ENCODE measurements at places on chromosomes 4 and X. TPM values are rescaled to one million over a fixed set of nuclear protein-coding genes. Genes with fewer than 3 reads are reported as not detected.

DNA sequence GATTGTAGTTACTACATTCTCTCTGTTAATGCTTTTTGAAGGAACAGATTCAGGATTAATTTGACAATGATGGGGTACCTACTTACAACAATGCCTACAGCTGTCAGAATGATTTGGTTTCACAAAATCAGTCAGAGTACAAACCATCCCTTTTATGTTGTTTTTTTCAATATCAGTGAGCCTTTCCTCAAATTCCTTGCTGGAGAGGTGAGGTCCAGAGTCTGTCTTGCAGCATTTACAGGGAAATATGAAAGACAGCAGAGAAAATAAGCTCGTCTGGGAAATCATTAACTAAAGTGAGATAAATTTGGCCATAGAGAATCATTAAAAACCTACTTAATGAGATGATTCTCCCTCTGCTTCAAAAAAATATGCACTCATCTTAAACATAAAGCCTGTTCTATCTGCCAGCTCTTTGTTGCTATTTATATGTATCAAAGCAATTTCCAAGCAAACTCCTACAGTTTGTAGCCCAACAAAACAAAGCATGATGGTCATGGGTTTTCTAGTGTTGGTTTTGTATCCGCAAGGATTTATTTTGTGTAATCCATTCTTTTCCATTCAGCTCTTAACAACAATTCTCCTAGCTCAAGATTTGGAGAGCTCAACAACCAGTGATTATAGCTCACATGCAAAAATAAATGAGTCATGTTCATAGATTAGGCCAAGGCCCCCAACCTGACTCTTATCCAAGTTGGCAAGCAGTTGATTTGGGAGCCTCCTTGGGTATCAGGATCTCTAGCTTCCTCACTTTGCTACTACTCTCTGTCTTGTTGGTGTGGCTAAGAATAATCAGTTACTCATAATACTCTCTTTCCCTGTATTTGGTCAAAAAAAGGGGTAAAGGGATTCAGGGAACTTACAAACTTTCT is 222.6 kb downstream of the ENOX2 start:
- no peaks in the 10 kb centered on the region for H3K36me3 ChIP-seq
- H3K4me3 ChIP-seq, result no peak overlapping the region
- no peak for DNase-seq
- H3K27me3 ChIP-seq, result no peaks in the 10 kb centered on the region
- no peaks in the 10 kb centered on the region for H3K4me1 ChIP-seq

GRCh38 chrX:66042307-66043077 is 2.6 kb upstream of the VSIG4 start:
- H3K36me3 ChIP-seq, result no peaks in the 10 kb centered on the region
- no peak overlapping the region for H3K4me3 ChIP-seq
- H3K27me3 ChIP-seq, result no peaks in the 10 kb centered on the region

DNA sequence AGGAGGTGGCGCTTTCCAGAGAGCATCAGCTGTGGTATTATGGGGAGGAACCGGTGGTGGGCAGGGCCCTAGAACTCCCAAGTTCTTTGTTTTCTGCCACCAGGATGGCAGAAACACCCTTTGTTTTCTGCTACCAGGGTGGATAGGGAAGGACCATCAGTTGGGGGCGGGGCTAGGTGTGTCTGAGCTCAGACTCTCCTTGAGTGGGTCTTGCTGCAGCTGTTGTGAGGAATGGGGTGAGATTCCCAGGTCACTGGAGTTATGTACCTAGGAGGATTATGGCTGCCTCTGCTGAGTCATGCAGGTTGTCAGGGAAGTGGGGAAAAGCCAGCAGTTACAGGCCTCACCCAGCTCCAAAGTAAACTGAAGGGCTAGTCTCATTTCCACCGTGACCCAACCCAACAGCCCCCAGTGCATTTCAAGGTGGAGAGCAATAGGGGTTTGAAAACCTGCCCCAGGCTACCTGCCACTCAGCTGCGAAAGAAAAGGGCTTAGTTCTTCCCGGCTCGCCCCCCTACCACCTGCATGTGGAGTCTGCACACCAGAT is 167.8 kb upstream of the FAM241A start:
- no peak overlapping the region for H3K4me3 ChIP-seq
- no peaks in the 10 kb centered on the region for H3K4me1 ChIP-seq
- no peaks in the 10 kb centered on the region for H3K27me3 ChIP-seq

The MTNR1A gene
- total RNA-seq, result not detected

DNA sequence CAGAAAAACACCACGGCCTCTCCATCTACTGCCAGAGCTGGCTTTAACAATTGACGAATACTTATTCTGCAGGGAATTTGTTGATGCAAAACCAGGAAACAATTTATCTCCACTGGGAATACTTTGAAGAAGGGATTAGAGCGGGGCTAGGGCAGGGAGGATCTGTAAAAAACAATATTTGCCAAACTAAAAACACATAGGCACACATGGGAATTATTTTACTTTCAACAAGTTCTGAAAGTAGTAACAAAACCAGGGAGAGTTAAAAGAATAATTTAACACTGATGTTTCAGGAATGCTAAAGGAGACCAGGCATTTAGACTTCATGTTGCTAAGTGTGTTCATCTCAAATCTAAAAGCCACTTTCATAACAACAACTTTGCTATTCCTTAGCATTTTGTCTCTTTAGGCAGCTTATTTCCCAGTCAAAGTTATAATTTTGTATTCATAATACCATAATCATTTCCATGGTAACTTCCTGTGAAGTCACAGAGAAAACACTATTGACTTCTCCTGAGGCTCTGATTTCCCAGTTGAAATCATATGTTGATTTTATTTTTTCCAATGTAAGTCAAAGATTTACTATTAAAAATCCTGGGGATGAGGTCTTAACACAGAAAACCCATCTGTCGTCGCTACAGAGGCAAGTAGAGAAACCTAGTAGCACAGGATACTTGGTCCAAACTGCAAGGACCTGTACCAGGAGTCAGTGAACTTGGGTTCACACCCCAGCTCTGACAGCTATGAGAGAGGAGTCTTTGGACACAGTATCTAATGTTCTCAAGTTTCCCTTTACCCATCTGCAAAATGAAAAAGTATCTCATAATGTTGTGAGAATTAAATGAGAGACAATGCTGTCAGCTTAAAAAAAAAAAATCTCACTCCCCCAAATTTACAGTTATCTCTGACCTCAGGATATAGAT is 69.3 kb downstream of the SH3RF1 start:
- no peak overlapping the region for H3K27ac ChIP-seq
- no peak for DNase-seq
- no peaks in the 10 kb centered on the region for H3K36me3 ChIP-seq
- no peak overlapping the region for H3K4me3 ChIP-seq

GRCh38 chrX:35890699-35891098 is 28.8 kb upstream of the CFAP47 start:
- no peaks in the 10 kb centered on the region for H3K36me3 ChIP-seq
- no peak overlapping the region for H3K4me3 ChIP-seq
- H3K27ac ChIP-seq, result no peak overlapping the region

- no peak for DNase-seq
- no peaks in the 10 kb centered on the region for H3K36me3 ChIP-seq
- peaks cover 6% of the 10 kb centered on the region for H3K4me1 ChIP-seq
These were observed 14.5 kb downstream of the CLCN4 start for GRCh38 chrX:10171249-10171648.

DNA sequence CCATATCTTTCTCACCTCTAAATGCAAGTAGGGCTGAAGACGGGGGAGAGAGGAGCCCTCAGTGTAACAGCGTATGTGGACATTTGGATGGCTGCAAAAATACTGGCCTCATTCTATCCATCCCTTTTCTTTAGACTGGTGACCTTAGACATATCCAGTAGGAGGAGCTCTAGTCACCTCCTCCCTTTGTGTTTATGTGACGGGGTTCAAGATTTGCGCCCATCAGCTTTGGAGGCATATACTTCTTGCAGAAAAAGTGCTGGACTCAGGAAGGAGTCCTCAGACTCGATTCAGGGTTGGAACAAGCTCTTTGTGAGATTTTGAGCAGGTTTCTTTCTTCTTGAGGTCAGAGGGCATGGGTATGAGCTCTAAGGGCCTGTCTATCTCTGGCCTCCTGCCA is 86.2 kb downstream of the MAMLD1 start:
- no peak for DNase-seq
- H3K27ac ChIP-seq, result no peak overlapping the region
- no peaks in the 10 kb centered on the region for H3K27me3 ChIP-seq
- H3K4me1 ChIP-seq, result no peaks in the 10 kb centered on the region
- no peaks in the 10 kb centered on the region for H3K36me3 ChIP-seq
- no peak overlapping the region for H3K4me3 ChIP-seq

DNA sequence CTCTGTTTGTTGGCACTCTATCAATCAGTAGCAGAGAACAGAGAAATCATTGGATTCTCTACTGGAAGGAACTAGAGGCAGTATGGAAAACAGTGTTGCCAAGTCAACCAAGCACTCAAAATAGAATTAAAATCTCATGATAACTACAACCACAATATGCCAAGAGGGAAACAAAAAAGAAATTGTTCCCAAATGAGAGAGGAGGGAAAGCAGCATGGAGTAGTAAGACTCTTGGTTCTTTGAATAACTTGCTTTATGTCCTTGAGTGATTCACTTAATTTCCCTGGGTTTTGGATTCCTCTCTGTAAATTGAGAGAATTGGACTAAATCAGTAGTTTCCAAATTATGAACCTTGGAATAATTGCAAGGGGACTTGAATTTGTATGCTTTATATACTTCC is 285.5 kb upstream of the ANKRD50 start:
- H3K27ac ChIP-seq, result no peak overlapping the region
- no peak overlapping the region for H3K4me3 ChIP-seq
- no peaks in the 10 kb centered on the region for H3K36me3 ChIP-seq
- DNase-seq, result no peak
- H3K4me1 ChIP-seq, result no peaks in the 10 kb centered on the region
- H3K27me3 ChIP-seq, result no peaks in the 10 kb centered on the region

- no peaks in the 10 kb centered on the region for H3K27me3 ChIP-seq
- H3K4me3 ChIP-seq, result no peak overlapping the region
- no peak overlapping the region for H3K27ac ChIP-seq
- no peak for DNase-seq
- no peaks in the 10 kb centered on the region for H3K36me3 ChIP-seq
These were observed 77.9 kb downstream of the PSAPL1 start for GRCh38 chr4:7356667-7357310.

- H3K27me3 ChIP-seq, result no peaks in the 10 kb centered on the region
- H3K36me3 ChIP-seq, result no peaks in the 10 kb centered on the region
- no peak for DNase-seq
- no peak overlapping the region for H3K27ac ChIP-seq
These were observed 1343.8 kb upstream of the IGFBP7 start for GRCh38 chr4:58453956-58454355.

GRCh38 chr4:112514647-112515197 is 1.3 kb downstream of the NEUROG2 start:
- no peak overlapping the region for H3K27ac ChIP-seq
- H3K27me3 ChIP-seq, result peaks cover 75% of the 10 kb centered on the region
- peak overlapping the region; percentile 29 for H3K4me3 ChIP-seq
- no peaks in the 10 kb centered on the region for H3K36me3 ChIP-seq

The EGF gene
- total RNA-seq, result 1.2 TPM

DNA sequence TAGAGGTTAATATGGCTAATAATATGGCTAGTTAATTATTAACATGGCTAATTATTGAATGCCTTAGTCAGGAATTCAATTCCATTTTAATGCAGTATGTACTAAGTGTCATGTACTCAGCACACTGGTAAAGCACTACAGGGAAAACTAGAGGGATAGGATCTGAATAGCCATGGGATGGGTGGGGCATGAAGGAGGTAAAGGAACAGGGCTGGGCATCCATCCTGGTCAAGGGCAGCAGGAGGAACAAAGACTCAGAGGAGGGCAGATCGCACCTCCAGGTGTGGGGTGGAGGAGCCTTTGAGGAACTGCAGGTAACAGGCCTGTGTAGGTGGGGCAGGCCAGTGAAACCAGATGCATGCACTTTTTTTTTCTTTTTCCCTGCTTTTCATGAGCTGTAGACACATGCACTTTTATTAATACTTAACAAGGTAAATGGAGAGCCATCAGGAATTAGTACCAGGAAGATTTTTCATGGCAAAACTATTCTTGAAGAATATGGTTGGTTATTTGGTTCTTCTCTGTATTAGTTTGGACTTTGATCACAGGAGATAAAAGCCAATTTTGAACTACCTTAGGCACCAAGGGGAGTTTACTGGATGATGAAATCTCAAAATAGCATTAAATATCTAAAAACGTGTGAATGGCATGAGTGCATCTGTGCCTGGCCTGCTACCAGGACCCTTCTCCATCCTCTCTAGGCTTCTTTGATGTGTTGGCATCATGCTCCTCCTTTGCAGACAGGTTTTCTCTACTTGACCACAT is 88.3 kb downstream of the CC2D2A start:
- H3K27me3 ChIP-seq, result no peaks in the 10 kb centered on the region
- no peak overlapping the region for H3K27ac ChIP-seq
- H3K36me3 ChIP-seq, result no peaks in the 10 kb centered on the region

The GAB1 gene
- total RNA-seq, result 32.7 TPM

- H3K27ac ChIP-seq, result no peak overlapping the region
- no peak for DNase-seq
- no peaks in the 10 kb centered on the region for H3K27me3 ChIP-seq
- no peaks in the 10 kb centered on the region for H3K4me1 ChIP-seq
These were observed 22.4 kb upstream of the P2RY10 start for GRCh38 chrX:78922754-78923153.

All from Peyer's patch (tissue), 4 donors.